ENCODE measurements at places on chromosomes 5 and 9.

- DNase-seq = no peak
Observed at GRCh38 chr5:141715346-141715905, 33.4 kb upstream of the ARAP3 start.

DNA sequence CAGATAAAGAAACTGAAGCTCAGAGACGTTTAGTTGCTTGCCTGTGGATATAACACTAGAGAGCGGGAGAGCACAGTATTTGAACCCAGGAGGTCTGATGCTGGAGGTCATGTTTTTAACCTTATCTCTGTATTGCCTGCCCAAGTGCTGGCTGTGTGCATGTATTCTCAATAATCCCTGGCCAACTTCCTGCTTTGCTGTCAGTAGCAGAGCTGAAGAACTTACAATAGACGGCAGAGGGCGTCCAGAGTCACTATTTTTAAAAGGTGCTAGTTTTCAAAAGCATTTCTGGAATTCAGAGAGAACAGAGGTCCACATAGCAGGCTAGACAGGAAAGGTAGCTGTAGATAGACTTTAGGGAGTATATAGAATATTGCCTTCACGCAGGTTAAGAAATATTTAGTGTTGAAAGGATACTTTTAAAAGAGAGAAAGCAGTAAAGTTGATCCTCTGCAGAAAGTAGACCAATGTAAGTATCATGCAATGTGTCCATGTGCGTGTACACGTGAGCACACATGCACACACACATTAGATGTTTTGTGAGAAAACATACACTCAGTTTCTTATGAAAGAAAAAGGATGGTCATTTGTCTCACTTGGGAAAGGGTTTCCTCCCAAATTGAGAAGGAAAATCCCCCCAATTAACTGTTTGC is 46.3 kb downstream of the PTCD2 start:
- peak; percentile 74 for DNase-seq

DNA sequence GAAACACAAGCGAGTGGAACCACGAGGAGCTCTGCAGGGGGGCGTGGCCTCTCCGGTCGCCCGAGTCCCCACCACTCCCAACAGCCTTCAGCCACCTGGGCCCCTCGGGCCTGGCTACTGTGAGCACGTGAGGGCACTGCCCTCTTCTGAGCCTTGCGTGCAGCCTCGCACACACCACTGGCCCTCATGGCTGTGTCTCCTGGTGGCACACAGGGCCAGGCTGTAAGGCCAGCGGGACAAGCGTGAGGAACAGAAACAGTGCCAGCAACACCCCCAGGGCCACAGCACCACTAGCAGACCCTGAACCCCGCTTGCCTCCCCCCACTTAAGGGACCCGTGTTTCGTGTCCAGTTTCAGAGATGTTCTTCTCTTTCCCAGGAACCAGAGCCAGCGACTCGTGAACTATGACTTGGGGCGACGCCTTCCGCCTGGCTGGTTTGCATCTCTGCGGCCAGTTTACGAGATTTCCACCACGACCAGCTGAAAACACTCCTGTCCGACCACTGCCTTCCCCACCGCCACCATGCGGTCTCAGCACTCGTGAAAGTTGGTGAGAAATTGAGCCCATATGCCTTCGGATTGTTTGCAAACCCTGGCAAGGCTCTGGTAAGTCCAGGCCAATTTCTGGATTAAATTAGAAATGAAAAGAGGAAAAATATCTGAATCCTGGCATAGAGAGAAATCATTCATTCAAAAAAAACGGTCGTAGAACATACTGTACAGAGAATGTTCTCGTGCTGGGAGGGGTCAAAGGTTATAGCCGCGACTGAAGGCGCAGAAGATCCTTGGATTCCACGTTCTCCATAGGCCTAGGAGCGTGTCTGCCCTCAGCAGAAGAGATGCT is 135.6 kb downstream of the ZNF354C start:
- no peak for DNase-seq

GRCh38 chr5:55694152-55694830 is 17.8 kb downstream of the SLC38A9 start:
- peak; percentile 60 for DNase-seq

- DNase-seq = peak; percentile 29
Observed at GRCh38 chr5:41722359-41722950, 147.8 kb downstream of the OXCT1 start.

- no peak for DNase-seq
Observed at GRCh38 chr5:859798-860296, 9.1 kb upstream of the ZDHHC11 start.

- no peak for DNase-seq
Observed at GRCh38 chr9:96460470-96460869, 10.5 kb downstream of the HABP4 start.

DNA sequence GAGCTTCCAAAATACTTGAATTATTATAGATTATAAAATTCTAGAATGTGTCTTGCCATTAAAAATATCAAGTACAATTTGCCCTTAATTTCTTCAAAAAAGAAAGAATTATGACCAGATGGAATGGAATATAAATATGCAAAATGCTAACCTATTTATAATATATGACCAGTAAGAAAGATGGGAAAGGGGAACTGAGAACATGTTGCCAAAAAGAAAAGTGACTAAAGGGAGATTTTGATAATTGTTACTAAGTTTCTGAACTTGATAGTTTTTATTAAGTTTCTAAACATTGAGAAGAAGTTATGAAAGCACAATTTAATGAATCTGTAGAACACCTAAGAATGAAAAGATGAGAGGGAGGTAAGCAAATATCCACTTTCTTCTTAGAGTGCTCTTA is 188.4 kb upstream of the NR4A3 start:
- no peak for DNase-seq

DNA sequence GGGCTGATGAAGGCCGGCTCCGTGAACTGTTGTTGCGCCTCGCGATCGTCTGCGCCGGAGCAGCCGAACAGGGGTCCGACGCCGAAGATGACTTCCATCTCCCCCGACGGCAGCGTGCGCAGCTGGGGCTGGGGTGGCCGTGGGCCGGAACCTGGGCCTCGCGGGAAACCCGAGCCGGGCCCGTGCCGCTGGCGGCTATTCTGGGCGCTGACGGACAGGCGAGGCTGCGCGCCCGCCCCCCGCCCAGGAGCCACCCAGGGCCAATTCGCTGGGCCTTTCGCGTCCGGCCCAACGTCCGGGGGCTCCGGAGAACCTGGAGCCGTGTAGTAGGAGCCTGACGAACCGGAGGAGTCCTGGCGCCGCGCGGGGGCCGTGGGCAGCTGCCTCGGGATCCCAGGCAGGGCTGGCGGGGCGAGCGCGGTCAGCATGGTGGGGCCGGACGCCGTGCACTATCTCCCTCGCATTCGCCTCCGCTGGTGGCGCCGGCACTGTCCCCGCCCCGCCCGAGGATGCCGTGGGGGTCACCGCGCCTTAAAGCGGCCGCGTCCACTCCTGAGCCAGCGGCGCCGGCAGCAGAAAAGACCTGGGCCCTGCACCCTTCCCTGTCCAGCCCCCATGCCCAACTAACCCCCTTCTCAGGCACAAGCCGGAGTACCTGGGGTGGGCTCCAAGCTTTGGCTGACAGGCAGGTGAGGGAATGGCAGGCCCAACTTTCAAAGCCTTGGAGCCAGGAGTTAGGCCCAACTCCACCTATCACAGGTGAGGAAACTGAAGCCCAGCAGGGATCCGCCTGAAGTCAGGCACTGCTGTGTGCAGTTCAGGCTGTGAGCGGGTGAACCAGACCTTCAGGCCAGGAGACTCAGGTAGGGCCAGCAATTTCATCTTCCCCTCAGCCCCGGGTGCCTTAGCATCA is at the start of gene PROB1:
Gene PROB1 (minus strand): TSS at position 451 of the 913 bp plus-strand sequence. CDS start 23 bp downstream, at position 428.
- DNase-seq = no peak

- DNase-seq = no peak
Observed at GRCh38 chr9:28502189-28502588, 928.9 kb upstream of the C9orf72 start.

DNA sequence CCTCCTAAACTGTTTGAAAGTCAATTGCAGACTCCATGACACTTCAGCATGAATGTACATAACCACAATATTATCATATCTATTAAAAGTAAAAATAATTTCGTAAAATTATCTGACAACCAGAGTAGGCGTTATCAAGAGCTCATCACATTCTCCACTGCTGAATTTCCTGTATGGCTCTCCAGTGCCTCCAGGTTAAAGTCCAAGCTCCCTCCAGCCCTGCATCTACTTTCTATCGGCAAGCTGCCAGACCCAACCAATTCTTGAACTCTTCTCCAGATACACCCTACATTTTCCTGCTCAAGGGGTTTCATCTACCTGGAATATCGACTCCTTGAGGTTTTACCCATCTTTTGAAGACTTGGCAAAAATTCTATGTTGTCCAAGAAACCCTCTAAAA is 74.5 kb upstream of the TBC1D2 start:
- no peak for DNase-seq

DNA sequence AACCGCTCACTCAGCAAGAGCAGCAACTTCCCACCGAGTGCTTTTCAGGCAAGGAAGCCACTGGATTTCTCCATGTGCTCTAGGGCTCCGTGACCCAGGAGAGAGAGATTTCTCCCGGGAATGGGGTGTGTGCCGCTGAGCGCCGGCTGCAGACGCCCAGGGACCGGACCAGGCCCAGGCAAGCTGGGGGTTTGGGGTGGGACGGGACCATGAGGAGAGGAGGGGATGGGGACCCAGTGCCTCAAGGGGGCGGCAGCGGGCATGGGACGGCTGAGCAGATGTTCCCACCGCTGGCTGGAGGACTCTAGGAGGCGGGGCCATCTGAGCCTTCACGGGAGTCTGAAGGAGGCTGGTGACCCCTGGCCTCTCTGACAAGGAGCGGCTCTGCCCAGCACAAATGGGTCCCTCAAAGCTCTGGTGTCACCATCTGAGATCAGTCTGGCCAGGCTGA is 8.5 kb downstream of the LCN9 start:
- DNase-seq = no peak

GRCh38 chr9:99377790-99378775 is 156.0 kb downstream of the SEC61B start:
- no peak for DNase-seq

DNA sequence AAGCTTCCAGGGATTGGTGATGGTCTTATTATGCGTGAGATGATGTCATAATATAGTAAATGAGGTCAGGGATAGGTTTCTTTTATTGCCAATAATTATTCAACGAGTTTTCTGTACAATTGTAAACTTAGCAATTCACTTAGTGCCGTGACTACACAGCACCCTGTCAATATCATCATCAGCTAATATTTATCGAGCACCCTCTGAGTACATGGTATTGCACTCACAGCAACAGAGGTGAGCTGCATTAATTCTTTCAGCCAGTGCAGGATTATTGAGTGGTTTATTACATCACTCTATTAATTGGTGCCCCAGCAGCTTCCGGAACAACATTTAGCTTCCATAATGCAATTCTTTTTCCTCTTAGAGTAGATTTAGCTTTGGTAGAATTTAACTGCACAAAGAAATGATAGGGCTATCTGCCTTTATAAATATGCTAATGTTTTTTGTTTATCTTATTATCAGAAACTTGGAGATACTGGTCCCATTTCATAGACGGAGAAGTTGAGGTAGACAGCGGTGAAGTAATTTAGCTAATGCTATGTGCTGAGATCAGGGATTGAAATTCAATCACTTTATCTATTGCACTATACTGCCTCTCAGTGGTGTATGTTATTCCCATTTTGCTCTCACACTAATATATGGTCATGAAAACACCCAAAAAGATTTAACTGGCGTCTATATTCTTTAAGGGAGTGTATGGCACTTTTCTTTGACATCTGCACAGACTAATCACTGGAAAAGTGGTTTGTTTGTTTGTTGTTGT is 726.1 kb upstream of the WWC1 start:
- peak; percentile 56 for DNase-seq

GRCh38 chr5:83368835-83369234 is 102.7 kb upstream of the VCAN start:
- peak; percentile 71 for DNase-seq

DNA sequence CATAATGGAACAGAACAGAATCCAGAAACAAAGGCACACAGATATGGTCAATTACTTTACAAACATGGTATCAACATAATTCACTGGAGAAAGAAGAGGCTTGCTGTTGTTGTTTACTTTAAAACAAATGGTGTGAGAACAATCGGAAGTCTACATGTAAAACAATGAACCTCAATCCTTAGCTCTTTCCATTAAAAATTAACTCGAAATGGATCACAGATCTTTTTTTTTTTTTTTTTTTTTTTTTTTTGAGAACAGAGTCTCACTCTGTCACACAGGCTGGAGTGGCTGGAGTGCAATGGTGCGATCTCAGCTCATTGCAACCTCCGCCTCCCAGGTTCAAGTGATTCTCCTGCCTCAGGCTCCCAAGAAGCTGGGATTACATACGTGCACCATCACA is 9.8 kb downstream of the SEMA4D start:
- DNase-seq = no peak

GRCh38 chr5:132405646-132406045 is 36.1 kb downstream of the SLC22A5 start:
- DNase-seq = no peak

- peak; percentile 97 for DNase-seq
Observed at GRCh38 chr5:124963236-124963919, 216.9 kb upstream of the ZNF608 start.

All from amniotic epithelial cell (primary cell).